ENCODE measurements at places on chromosomes 3 and 15. TPM values are rescaled to one million over a fixed set of nuclear protein-coding genes. Genes with fewer than 3 reads are reported as not detected.

DNA sequence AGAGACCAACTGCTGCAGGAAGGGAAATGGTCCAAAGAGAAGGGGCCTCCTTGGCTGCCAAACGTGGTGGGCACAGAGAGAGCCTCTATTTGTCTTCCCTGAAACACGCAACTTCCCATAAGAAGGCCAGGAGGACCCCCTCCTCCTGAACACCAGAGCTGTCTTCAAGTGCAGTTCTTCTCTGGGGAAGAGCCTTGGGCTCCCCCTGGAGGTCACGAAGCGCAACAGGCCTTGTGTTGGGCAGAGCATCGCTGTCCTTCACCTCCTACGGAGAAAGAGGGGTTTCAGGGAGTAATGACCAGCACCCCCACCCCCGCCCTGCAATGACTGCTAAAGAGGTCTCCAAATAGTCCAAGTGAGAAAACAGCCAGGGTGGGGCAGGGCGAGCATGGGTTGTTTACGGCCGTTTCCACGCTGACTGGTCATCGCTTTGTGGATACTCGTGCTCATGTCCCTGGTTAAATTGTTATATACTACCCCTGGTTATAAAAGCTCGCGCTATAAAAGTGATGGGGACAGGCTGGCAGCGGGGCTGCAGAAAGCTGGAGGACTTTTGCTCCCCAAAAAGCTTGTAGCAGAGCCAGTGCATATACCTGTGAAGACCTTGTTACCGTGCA is 397.5 kb upstream of the ATP10A start:
- H3K4me1 ChIP-seq: no peaks in the 10 kb centered on the region
- peaks cover 4% of the 10 kb centered on the region for H3K27me3 ChIP-seq
- no peaks in the 10 kb centered on the region for H3K36me3 ChIP-seq
- no peak for DNase-seq
- no peak overlapping the region for H3K27ac ChIP-seq

Gene FBXO40
- not detected for total RNA-seq

GRCh38 chr15:92059036-92059970 is 205.8 kb downstream of the SLCO3A1 start:
- no peaks in the 10 kb centered on the region for H3K27me3 ChIP-seq
- no peak overlapping the region for H3K4me3 ChIP-seq
- H3K27ac ChIP-seq: peak overlapping the region; percentile 73
- peaks cover 13% of the 10 kb centered on the region for H3K4me1 ChIP-seq

DNA sequence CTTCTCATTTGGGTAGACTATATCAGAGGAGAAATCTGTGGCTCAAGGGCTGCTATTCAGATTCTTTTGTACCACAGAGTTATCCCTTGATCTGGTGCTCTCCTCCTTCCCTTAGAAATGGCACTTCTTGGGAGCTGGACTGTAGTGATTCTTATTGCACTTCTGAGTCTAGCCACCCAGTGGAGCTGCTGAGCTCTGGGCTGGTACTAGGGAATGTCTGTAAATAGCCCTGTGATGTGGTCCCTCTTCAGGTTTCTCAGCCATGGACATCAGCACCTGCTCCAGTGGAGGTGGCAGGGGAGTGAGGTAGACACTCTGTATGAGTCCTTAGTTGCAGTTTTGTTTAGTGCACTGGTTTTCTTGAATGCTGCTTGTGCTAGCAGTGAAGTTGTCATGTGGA is 1292.6 kb downstream of the SI start:
- DNase-seq: no peak
- no peaks in the 10 kb centered on the region for H3K27me3 ChIP-seq
- H3K27ac ChIP-seq: no peak overlapping the region
- H3K36me3 ChIP-seq: no peaks in the 10 kb centered on the region

DNA sequence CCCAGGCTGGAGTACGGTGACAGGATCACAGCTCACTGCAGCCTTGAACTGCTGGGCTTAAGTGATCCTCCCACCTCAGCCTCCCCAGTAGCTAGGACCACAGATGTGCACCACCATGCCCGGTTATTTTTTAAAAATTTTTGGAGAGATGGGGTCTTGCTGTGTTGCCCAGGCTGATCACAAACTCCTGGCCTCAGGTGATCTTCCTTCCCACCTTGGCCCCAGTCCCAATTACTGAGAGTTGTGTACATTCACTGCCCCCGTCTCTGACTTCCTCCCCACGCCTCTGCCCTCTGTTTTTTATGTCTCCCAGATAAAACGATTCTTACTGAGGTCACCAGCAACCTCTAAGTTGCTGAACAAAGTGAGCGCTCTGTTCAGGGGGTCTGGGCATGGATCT is 87.7 kb downstream of the LINGO1 start:
- no peaks in the 10 kb centered on the region for H3K36me3 ChIP-seq
- H3K4me3 ChIP-seq: no peak overlapping the region
- no peak overlapping the region for H3K27ac ChIP-seq
- H3K27me3 ChIP-seq: no peaks in the 10 kb centered on the region
- DNase-seq: no peak
- peaks cover 24% of the 10 kb centered on the region for H3K4me1 ChIP-seq

DNA sequence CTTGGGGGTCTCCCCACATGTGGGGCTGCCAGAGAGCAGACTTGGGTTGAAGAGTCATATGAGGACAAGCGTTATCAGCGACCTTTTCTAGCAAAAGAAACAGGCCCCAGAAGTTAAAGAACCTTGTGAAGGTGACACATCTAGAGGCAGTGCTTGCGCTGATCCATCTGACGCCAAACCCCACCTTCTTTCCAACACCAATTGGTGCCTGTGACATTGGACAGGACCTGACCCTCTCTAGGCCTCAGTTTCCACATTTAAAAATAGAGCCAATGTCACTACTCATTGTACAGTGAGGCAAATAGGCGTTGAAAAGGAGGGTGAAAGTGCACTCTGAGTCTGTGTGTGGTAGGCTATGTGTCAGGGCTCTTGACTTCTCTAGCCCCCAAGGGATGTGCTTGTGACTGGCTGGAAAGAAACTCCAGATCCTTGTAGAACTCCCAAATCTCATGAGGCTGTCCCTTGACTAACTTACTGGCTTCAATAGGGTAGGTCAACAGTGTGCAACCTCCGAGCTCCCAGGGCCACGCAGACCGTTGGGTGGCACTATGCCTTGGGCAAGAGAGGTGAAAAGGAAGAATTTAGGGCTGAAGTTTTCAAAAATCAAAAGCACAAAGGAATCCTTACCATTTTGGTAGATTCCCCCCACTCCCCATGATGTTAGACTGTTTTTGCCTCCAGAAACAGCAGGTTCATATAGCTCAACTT is 666 bp upstream of the FAM219B start:
- H3K4me3 ChIP-seq: peak overlapping the region; percentile 99
- H3K36me3 ChIP-seq: peaks cover 8% of the 10 kb centered on the region
- no peak for DNase-seq
- H3K4me1 ChIP-seq: peaks cover 11% of the 10 kb centered on the region

- no peaks in the 10 kb centered on the region for H3K27me3 ChIP-seq
- no peaks in the 10 kb centered on the region for H3K36me3 ChIP-seq
- H3K4me3 ChIP-seq: no peak overlapping the region
- H3K27ac ChIP-seq: no peak overlapping the region
- H3K4me1 ChIP-seq: no peaks in the 10 kb centered on the region
Measured at GRCh38 chr3:114827495-114827894, 319.6 kb downstream of the ZBTB20 start.

Gene CEP19
- total RNA-seq: 1.0 TPM

Gene PRR20G
- not detected for total RNA-seq

GRCh38 chr15:33201491-33202231 is 7.1 kb upstream of the FMN1 start:
- no peaks in the 10 kb centered on the region for H3K36me3 ChIP-seq
- DNase-seq: no peak
- H3K4me3 ChIP-seq: peak overlapping the region; percentile 3

DNA sequence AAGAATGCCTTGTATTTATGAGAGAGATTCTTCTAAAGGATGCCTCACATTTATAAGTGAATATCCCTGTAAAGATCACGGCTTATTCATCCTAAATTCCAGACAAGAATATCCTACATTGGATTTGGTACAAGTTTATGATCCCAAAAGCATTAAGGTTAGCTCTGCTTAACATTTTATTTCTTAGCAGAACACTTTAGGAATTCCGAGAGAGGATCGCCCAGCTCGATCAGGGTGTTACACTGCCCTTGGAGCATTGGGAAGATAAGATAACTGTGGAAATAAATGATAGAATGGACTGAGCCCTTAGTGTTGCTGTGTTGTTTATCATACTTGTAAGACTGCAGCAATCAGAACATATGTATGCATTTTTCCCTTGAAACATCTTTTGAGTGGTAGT is 223.0 kb upstream of the CDIN1 start:
- H3K4me1 ChIP-seq: no peaks in the 10 kb centered on the region
- no peaks in the 10 kb centered on the region for H3K36me3 ChIP-seq
- H3K4me3 ChIP-seq: no peak overlapping the region
- H3K27me3 ChIP-seq: no peaks in the 10 kb centered on the region
- DNase-seq: no peak

Data from esophagus squamous epithelium (tissue), 5 donors.